ENCODE measurements at places on chromosomes 16 and 17.
A peak's percentile ranks its signal among the peaks of the same experiment; 100 is the strongest.

GRCh38 chr17:81468111-81468769 is 44.4 kb downstream of the ACTG1 start:
- DNase-seq, result no peak

- DNase-seq, result peak; percentile 61
Measured at GRCh38 chr17:29591737-29592608, 959 bp upstream of the ANKRD13B start.

GRCh38 chr16:4614571-4615383 is at the start of gene UBALD1:
TSS of gene UBALD1 (minus strand) at chr16:4614888. CDS start at chr16:4614797, 91 bp downstream.
- peak; percentile 86 for DNase-seq

DNA sequence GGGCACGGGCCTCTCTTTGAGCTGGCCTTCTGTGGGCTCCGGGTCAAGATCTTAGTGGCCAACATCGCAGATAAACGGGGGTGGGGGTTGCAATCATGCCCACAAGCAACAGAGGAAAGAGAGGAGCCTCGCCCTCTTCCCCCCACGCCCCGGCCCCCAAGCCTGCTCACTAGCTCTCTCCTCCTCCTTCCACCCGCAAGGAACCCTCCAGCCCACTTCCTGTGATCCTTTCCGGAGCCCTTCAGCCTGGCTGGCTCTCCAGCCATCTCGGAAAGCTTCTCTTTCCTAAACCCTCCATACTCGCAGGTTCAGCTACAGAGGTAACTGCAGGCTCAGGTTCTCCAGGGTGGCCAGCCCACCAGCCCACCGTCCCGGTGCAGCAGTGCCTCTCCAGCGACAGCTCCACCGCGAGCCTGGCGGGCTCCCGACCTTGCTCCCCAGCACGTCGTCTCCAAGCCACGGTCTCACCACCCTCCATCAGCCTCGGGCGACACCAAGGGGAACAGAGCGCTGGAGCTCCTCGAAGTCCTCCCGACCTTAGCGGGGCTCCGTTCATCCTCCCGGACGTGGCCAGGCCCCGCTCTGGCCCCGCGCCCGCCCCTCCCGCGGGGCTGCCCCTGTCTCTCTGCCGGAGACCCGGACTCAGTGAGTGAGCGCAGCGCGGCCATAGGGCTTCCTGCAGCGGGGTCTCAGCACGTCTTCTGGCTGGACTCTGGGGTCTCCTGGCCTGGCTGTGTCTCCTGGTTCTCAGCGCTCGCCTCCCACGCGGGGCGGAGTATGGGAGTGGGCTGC is 12.9 kb upstream of the ODF4 start:
- peak; percentile 23 for DNase-seq

GRCh38 chr17:42809250-42809649 is 10.6 kb downstream of the CNTD1 start:
- peak; percentile 92 for DNase-seq

DNA sequence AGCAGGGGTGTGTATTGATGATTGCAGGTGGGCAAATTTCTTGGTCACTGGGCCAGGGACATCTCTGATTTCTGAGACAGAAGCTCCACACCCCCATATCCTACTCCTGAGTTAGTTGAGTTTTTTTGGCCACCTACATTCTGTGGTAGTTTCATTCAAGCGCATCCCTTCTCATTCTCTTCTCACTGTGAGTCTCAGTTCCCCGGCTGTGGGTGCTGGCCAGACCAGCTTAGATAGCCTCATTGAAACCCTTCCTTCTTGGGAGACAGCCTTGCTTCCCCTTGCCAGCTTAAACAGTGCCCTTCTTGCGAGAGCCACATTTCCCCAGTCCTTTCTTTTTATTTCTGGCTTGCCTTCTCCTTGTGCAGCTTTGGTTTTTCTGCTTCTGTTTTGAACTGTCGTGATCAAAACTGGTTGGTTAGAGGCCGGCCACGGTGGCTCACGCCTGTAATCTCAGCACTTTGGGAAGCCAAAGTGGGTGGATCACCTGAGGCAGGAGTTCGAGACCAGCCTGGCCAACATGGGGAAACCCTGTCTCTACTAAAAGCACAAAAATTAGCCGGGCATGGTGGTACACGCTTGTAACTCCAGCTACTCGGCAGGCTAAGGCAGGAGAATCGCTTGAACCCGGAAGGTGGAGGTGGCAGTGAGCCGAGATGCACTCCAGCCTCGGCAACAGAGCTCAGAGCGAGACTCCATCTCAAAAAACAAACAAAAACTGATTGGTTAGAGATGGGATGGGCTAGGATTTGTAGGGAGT is 2.8 kb downstream of the GPT2 start:
- no peak for DNase-seq
